ENCODE measurements at places on chromosomes 7 and 10. TPM values are rescaled to one million over a fixed set of nuclear protein-coding genes. Genes with fewer than 3 reads are reported as not detected.

DNA sequence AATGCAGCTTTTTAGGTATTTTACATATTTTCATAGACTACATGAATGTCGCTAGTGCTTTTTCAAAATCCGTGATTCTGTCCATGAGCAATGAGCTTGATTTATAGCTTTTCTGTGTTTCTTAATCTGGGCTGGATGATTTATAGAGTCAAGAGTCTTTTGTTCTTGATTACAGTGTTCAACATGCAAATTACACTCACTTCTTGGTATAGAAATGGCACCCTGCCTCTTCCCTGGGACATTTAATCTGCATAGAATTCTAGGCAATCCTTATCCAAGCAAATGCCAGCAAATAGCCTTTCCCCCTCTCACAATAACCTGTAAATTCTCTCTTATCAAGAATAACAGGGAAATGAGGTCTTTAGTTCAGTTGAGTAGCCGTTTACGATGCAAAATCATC, 246.2 kb upstream of the SEMA3C start:
- no peak for DNase-seq

- DNase-seq: no peak
Observed at GRCh38 chr10:14570800-14571199, 203.9 kb downstream of the FAM107B start.

Gene IQUB
- 0.26 TPM for total RNA-seq

DNA sequence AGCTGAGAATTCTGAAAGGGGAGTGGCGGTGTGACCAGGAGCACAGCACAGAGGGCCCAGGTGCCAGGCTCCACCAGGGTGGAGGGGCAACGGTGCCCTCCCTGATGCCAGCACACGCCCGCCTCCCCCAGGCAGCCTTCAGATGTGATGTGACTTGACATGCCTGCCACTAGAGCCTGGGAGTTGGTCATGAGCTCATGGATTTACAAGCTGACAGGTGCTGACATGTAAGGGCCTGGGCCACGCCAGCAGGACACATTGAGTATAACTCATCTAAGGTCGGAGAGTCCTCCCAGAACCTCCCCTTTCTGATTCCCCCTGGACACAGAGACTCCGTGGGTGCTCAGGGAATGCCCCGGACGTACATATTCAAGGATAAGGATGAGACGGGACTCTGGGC, 74.2 kb downstream of the LSM5 start:
- DNase-seq: no peak

GRCh38 chr7:122628651-122629411, 70.1 kb downstream of the RNF133 start:
- DNase-seq: no peak
